ENCODE measurements at places on chromosomes 11 and 22.

DNA sequence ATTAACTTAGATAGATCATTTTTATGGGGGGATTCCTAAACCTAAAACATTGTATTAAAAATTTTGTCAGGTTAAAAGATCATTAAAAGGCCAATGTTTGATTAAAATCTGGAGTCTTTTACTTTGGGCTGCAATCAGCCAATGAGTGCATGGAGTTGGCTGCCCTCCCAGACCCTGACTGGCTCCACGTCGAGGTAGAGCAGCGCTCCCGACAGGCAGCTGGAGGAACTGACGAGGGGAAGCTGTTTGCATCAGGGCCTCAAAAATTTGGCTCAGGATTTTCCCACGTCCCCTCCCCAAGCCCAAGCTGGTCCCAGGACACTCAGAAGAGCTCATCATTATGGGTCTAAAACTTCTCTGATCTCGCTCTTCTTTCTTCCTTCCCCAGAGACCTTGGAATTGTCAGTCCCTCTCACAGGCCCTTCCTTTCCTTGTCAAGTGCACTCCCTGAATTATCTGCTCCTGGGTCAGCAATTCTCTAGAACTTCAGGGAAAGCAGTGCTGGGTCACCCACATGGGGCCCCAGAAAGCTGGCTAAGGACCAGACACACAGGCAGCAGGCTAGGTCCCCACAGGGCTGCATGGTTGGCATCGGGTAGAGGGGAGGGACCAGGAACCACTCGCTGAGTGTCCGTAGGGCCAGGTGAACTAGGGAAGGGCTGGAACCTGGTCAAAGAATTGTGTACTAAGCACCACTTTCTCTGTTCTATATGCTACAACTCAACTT is 119.6 kb upstream of the IGLL5 start:
- DNase-seq: no peak

- no peak for DNase-seq
Observed at GRCh38 chr11:1650034-1650917, 20.7 kb downstream of the KRTAP5-5 start.

DNA sequence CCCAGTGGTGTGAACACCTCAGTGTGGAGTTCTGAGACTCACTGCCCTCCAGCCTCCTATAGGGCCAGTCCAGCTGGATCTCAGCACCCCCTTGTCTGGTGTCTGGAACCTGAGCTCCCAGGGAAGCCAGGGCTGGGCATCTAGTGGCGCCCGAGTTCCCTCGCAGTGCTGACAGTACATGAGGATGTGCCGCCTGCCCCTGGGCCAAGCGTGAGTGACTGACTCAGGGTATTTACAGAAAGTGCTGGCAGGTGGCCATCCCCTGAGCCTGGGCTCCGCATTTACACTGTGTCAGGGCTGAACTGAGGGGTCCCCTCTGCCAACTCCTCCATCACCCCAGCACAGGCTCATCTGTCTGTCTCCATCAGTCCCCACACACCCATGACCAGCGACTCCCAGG is 185.3 kb downstream of the BRD1 start:
- no peak for DNase-seq

DNA sequence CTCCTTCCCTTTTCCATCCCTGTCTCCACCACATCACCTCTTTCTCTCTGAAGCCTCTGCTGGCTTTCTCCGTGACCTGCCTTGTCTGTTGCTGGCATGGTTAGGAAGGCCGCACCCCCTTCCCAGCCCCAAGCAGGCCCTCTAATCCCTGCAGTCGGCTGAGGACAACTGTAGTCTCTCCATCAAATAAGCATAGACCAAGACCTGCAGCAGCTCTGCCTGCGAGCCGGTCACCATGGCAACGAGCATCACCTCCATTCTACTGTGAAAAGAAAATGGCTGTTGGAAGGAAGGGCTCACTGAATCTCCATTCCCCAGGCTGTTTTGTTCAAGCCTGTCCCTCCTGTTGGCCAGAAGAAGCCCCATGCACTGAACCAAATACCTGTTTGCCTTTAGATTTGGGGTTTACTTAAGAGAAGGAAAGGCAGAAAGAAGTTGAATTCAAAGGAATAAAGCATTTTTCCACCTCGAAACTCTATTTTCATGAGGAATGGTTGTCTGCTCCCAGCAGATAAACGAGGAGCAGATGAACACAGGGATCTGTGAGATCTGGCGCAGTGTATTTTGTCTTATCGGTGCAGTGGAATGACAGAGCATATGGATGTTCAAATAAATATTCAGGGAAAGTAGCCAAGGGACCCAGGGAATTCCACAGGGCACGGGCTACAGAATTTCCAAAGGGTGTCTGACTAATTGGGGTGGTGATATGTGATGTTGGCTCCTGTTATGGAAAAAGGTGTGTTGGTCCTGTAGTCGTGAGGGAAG is 113.1 kb upstream of the TTC12 start:
- no peak for DNase-seq

DNA sequence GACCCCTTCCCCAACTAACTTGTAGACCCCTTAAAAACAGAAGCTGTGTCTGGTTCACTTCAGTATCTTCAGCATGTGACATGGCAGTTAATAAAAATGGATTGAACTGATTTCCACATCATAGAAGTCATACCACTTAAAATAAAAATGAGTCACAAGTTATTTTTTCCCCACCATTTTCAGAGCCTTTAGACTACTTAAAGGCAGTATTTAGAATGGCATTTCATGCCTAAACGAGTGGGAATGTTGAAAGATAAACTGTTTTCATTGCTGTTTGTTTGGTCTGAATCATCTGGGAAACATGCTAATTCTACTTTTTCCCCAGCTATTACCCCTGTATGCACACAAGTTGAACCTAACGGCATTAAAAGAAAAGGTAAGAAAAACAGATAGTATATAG is 324.0 kb downstream of the RAB38 start:
- no peak for DNase-seq

DNA sequence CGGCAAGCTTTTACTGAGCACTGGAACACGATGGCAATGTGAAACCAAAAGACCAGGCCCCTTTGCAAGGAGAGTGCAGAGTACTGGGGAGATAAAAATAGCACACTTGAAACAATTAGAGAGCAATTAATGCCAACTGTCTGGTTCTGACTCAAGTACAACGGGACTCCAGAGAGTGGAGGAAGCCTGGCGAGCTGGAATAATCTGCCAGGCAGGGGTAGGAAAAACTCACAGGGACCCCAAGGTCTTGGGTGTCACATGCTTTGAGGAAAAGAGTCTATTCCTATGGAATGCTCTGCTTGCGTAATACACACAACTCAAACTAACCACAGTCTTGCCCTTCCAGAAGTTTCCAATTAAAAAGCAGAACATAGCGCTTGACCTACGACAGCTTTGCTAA is 113.0 kb upstream of the CLMP start:
- no peak for DNase-seq

GRCh38 chr22:24011735-24012068 is 598 bp downstream of the CABIN1 start:
- DNase-seq: no peak

GRCh38 chr11:68402355-68403031 is 58.1 kb upstream of the PPP6R3 start:
- no peak for DNase-seq

GRCh38 chr11:503179-503981 is 3.7 kb downstream of the RNH1 start:
- DNase-seq: no peak

GRCh38 chr11:104799251-104799650 is 99.0 kb downstream of the CASP12 start:
- DNase-seq: no peak

GRCh38 chr22:39937906-39938305 is 22.3 kb upstream of the TMA7B start:
- no peak for DNase-seq

- DNase-seq: no peak
Observed at GRCh38 chr11:2688381-2689231, 11.2 kb downstream of the KCNQ1OT1 start.

GRCh38 chr11:111586388-111586831 is 15.8 kb upstream of the SIK2 start:
- peak; percentile 46 for DNase-seq

DNA sequence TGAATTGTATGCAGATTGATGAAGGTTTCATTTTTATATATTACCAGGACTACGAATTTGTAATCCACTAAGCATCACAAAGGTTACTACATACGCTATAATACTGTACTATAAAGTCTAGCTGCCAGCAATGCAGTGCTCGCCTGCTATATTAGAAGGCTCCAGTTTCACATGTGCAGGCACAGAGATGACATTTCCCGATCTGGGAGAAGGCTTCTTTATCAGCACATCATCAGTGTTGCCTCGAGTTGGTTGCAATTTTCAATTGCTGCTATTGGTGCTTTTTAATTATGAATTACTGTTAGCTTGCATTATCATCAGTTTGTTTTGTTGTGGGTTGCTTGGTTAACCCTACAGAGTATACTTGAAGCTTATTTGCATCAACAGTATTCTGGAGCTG is 143.2 kb upstream of the TEAD1 start:
- DNase-seq: no peak

- no peak for DNase-seq
Observed at GRCh38 chr11:113531575-113532451, 56.6 kb upstream of the DRD2 start.

GRCh38 chr11:68950270-68950669 is 30.5 kb downstream of the MRGPRD start:
- DNase-seq: no peak

GRCh38 chr11:80632691-80633090 is 1191.9 kb upstream of the TENM4 start:
- no peak for DNase-seq

DNA sequence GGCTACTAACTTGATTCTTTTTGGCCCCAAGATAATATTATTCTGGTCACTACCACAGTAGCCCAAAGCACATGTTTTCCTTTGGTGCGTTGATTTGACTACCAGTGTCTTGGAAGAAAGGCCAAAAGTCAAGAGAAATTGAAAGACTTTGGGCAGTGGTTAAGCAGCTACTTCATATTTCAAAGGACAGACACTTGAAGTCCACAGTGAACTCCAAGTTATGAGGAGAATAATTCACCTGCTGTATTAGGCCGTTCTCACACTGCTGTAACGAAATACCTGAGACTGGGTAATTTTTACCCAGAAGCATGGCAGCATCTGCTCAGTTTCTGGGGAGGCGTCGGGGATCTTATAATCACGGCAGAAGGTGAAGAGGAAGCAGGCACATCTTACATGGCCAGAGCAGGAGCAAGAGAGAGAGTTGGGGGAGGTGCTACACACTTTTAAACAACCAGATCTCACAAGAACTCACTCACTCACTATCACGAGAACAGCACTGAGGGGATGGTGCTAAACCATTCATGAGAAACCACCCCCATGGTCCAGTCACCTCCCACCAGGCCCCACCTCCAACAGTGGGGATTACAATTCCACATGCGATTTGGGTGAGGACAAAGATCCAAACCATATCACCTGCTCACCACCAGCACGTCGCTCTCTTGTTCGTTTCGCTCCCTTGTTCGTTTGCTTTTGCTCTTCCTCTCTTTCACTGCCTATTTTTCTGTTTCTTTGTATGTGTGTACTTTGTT is 40.2 kb upstream of the PICALM start:
- DNase-seq: no peak

- no peak for DNase-seq
Observed at GRCh38 chr11:113796663-113797259, 17.2 kb downstream of the CLDN25 start.

DNA sequence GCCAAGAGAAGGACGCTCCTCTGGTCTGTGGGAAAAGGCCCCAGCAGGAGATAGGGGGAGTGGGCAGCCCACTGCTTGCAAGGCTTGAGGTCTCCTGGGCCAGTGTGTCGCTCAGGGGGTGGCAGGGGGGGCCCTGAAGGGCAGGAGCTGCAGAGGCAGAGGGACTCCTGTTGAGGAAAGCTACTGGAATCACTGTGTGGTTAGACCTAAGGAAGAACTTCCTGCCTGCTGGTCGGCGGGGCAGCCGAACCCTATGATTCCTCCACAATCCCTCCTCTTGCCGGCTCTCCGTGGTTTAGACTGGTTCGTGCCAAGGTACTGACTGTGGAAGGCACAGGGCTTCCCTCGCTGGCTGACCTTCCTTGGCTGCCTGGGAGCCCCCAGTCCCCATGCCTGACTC is 6.2 kb downstream of the GP1BB start:
- DNase-seq: no peak

- no peak for DNase-seq
Observed at GRCh38 chr11:44550123-44550522, 15.3 kb upstream of the CD82 start.

DNA sequence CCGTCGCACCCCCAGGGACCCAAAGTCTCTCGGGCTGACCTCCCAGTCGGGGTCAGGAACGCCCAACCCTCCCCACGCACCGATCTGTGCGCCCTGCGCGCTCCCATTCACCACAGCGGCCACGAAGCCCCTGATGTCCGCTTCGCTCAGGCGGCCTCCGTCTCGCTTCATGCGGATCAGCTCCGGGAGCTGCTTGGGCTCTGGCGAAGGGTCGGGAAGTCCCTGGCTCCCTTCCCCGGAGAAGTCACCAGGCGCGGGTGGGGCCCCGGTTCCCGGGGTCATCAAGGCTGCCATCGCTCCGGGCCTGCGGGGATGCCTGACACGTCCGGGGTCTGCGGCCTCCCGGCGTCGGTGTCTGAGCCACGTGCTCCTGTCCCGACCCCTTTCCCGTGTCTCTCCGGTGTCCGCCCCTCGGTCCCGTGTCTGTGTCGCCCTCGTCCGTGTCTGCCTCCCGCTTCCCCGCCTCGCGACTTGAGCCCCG is 356 bp downstream of the TYMP start:
- DNase-seq: no peak

DNA sequence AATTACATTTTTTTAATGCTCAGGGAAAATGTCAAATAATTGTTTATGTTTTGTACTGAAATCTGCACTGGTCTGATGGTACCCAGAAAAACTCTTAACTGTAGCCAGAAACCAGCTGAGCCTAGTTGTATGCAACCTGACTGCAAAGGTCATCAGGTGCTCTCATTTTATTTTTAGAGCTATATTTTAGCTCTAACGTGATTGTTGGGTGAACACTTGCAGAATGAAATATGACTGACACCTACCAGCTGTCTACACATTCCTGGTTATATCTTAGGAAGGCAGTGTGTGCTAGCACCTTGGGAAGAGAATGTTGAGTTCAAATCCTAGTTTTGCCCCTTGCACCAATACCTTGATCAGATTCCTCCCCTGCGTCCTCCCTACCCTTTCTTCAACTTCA is 23.6 kb downstream of the PTPRJ start:
- DNase-seq: no peak

DNA sequence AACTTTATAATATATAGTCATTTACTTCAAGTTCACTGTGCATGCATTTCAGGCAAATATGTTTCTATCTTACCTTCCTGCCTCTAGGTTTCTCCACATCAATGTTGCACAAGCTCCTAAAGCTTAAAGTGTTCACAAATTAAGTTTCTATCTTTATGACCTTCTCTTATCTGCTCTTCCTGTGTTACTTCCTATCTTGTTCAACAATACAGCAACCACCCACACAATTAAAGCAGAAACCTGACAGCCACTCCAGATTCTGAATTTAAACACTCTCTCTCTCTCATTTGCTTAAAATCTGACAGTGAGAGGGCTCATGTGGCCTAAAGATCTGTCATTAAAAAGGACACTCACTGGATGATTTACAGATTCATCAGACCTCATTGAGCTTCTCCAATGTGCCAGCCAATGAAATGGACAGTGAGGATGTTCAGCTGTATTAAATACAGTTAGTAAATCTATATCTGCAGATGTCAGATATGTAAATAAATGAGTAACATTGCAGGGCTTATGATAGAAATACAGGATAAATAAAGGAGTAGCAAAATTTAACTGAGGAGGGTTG is 10.9 kb downstream of the PDGFD start:
- DNase-seq: no peak

Data from stimulated activated CD8-positive, alpha-beta memory T cell treated with anti-CD3 and anti-CD28 coated beads, Interleukin-12 subunit alpha, Interleukin-12 subunit beta, amount 100 ng/mL, for 1 hour (primary cell).